Dermis blood vessel endothelial cell (primary cell): ENCODE measurements at places on chromosomes 3 and 15.

DNA sequence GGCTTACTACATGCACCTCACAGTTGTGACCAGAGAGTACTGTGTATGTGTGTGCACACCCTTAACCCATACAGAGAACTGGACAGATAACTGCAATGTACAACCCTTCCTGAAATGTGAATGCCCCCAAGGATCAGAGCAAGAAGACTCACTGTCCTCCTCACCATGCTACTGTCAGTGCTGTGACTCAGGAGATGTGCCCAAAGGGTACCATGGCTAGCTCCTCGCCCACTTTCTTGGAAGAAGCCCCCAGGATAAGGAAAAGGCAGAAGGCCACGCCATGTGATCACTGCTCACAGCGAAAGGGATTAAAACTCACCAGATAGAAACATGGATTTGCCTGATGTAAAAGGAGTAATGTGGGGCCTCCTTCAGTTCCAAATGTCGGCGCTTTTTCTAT, 41.8 kb downstream of the UBP1 start:
- DNase-seq = no peak

GRCh38 chr3:14633819-14634424, 17.6 kb upstream of the CCDC174 start:
- peak; percentile 82 for DNase-seq

- no peak for DNase-seq
These were observed 640.6 kb upstream of the DPPA4 start for GRCh38 chr3:109977897-109978296.

GRCh38 chr3:134214239-134214638, 36.4 kb downstream of the RYK start:
- no peak for DNase-seq

DNA sequence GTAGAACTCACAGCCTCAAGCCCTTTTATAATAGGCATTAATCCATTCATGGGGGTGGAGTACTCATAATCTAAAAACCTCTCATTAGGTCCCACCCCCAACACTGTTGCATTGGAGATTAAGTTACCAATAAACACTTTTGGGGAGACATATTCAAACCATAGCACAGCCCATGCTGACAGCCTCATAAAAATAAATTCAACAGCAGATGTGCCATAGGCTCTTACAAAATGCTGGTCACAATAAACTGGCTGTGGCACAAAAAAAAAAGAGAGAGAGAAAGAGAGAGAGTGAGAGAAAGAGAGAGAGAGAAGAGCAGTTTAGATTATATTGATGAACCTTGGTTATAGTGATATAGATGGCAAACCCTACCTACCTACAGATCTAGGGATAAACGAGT, 1000.9 kb downstream of the TUSC7 start:
- no peak for DNase-seq

DNA sequence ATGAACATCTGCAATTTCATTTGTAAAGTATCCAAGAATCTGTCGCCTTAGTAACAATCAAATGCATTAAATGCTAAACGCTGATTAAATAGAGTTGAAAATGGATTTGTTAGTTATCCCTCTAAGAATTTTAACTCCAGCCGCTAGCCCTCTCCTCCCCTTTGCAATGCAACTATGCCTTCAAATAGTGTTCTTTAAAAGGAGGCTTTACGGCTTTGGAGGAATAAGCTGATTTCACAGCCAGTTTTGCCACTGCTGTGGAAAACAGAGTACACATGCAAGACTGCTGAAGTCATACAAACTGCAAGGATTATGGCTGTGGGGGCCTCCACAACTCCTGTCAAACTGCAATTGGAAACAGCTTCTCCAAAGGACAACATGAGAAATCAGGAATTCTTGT, 89.2 kb downstream of the CERS3 start:
- DNase-seq = no peak

GRCh38 chr3:7270731-7271130, 409.8 kb downstream of the GRM7 start:
- DNase-seq = no peak

- DNase-seq = no peak
These were observed 187.1 kb upstream of the STT3B start for GRCh38 chr3:31345581-31345980.

- no peak for DNase-seq
These were observed 707.9 kb downstream of the ZNF385D start for GRCh38 chr3:21043139-21043538.

GRCh38 chr15:60585743-60586708, 107.1 kb upstream of the ICE2 start:
- DNase-seq = peak; percentile 90

DNA sequence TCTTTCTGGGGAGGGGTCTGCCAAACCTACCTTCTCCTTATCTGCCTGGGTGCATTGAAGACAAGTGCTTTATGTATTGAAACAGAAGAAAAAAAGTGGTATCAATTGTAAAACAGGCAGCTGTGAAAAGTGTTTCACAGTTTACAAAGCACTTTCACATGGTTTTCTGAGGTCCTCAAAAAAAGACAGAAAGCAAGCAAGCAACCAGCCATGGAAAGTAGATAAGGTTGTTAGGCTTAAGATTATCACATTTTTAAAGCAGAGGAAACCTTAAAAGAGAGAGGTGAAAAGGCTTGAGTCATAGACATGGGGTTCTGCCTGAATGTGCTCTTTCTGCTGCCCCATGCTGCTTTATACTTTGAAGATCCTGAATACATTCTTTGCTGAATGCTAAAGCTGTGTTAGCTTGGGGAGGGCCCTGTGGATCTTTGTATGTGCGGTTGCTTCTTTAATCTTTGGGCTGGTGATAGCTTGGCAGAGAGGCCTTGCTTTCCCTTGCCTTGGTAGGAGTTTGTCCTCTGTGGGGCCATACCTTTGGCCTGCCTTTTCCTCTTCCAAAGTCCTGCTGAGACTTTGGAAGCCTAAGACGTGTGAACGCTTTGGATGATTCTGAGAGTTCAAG, 2.6 kb downstream of the SMAD3 start:
- DNase-seq = no peak

DNA sequence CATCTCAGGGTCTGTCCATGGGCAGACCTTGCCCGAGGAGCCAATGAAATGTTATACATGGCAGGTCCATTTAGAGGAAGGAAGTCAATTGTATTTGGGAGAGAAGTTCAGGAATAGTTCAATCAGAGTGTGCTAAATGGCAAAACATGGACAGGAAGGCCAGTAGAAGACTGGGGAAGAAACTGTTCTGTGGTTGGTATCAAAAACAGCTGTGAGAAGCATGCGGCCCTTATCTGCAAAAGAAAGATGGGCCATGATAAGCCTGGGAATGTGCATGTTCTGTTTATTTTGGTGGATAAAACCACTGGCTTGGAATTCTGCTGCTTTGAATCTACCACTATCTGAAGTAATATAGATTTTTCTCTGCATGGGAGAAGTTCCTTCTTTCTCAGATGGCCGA, 100.4 kb downstream of the MCTP2 start:
- DNase-seq = no peak

DNA sequence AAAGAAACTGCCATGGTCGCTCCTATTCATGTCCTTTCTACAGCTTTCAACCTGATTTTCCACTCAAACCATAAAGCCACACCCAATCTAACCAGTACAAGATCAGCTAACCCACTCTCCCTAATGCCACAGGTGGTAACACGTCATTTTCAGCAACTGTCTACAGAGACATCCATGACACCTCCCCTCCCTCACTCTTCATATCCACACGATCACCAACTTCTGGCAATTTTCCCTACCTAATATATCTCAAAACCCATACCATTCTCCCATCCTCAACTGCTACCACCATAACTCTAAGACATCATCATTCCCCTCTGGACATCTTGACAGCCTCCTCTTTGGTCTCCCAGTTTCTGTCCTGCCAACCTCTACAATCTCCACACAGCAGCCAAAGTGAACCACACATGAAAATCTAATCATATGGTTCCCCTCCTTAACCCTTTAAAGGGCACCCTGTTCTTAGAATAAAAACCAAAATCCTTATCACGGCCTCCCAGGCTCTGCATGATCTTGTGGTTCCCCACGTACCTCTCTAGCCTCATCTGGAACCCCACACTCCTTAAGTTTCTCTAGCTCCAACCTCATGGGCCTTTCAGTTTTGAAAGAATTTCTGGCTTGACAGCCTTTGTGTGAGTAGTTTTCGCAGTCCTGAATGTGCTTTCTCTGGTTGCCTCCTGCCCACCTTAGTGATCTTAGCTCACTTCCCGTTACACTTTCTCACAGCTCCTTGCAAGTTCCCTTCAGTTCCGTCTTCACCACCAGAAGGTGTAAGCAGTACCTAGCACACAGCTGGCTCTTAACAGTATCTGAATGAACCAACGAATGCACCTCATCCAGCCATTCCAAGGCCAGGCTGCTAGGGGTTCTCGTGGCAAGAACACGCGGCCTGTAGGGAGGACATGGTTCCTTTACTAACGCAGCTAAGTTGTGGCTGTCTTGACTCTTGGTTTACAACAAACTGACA, 33.4 kb downstream of the SPINK8 start:
- peak; percentile 18 for DNase-seq

- no peak for DNase-seq
These were observed 56.9 kb upstream of the CSPG5 start for GRCh38 chr3:47635536-47635935.

- DNase-seq = no peak
These were observed 26.4 kb downstream of the BCL2L10 start for GRCh38 chr15:52086011-52086786.

GRCh38 chr3:119524931-119525662, 26.8 kb downstream of the TIMMDC1 start:
- peak; percentile 53 for DNase-seq

DNA sequence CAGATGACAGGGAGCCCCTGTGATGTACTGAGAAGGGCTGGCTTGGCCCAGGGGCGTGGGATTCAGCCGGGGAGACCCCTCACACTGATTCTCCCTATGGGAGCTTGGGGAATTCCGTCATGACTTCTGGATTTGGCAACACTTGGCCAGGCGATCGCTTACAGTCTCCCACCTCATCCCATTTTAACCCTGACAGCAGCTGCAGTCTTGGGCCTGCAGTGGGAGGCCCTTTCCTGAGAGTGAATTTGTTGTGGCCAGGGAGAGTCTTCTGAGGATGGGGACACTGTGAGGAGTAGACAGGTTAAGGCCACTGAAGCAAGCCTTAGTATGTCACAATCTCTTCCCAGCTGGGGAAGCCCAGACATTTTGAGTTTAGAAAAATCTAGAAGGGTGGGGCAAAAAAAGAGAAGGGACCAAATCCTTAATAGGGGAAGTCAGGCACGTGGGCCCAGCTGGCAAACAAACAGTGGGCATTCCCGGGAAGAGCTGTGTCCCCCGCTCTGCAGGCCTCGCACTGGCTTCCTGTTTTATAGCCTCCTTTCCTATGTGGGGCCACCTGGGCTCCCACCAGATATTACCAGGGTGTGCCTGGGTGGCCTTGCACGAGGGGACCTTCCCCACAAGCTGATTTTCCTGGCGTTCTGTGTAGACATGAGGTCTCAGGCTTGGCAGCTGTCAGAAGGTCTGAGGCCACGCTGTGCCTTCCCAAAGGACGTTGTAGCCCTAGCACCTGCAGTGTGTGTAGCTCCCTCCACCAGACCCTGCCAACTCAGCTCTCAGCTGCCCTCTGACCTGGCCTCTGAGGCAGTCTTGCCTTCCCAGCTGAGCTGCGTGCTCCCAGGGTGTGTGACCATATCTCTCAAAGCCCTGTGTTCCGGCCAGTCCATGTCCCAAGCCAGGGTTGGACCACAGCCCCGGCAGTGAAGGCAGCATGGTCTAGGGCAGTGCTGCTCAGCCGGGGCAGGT, 64.5 kb downstream of the FEM1B start:
- DNase-seq = no peak

GRCh38 chr3:89107461-89108290, at the start of gene EPHA3:
Gene EPHA3, plus strand, starts transcription at chr3:89107621. Its CDS starts 128 bp downstream, at chr3:89107749.
- DNase-seq = peak; percentile 0

DNA sequence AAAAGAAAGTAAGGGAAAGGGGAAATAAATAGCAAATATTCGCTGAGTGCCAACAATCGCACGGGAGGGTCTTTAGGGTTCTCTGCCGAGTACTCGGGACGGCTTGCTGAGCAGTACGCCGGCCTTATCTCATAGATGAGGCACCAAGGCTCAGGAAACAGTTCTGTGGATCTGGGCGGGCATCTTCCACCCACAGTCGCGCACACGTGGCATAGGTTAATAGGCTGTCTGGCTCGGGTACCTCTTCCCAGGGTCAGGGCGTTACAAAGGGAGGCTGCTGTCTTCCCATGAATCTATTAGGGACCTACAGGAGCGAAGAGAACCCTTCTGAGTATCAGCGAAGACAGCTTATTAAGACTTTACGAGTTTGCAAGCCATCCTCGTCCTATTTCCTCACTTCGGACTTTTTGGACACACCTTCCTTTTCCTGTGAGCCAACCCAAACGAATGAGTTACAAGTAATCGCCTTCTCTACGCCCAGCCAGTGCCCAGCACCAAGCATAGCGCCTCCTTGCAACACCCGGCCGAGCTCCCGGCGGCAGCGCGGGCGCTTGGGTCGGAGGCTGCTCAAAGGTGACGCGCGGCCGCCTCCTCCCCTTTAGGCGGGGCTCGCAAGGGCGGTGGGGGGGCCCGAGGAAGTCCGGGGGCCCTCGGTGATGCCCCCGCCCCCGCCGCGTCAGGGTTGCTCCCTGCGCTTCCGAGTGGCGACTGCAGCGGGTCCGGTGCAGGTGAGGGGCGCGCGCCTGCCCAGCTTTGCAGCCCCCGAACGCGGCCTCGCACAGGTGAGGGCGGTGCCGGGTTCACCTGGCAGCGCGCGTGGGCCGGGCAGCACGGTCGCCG, at the start of gene MCTP2:
Gene MCTP2 (plus strand): TSS at position 679 of the 840 bp plus-strand sequence. CDS start 66,705 bp downstream, outside the sequence.
- peak; percentile 1 for DNase-seq

GRCh38 chr15:63483521-63484371, 20.6 kb upstream of the USP3 start:
- peak; percentile 47 for DNase-seq

GRCh38 chr15:77702211-77702957, 69.7 kb upstream of the LINGO1 start:
- DNase-seq = peak; percentile 49

GRCh38 chr3:156910022-156910421, 83.9 kb downstream of the LEKR1 start:
- DNase-seq = no peak

- DNase-seq = no peak
These were observed 86.5 kb downstream of the PIK3CB start for GRCh38 chr3:138748190-138748589.

DNA sequence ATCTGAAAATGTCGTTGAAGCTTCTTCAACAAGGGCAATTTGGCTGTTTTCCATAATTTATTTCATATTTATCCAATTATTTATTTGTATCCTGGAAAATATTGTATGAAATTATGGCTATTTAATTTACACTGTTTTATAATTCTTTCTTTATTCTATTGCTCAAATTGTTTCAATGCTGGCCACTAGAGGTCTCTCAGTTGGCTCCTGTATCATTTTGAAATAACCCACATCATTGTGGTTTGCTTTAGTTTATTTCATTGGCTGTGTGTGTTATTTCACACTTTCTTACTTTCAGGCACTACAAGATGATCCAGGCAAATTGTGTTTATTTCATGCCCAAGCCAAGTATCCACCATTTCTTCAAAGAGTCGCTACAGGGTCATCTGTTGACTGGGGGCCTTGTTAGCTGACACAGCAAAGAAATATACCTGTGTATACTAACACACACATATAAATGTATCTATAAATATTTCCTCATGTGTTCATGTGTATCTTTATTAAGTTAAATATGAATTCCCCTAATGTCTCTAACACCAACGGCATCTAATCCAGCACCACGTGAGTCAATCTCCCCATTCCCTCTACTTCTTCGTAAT, 86.2 kb downstream of the NPAP1 start:
- peak; percentile 24 for DNase-seq

GRCh38 chr3:116161575-116162525, 283.4 kb downstream of the LSAMP start:
- DNase-seq = no peak

- DNase-seq = no peak
These were observed 56.4 kb upstream of the RASGRP1 start for GRCh38 chr15:38620851-38621594.
